NCI-H82 (cell line): ENCODE measurements at places on chromosomes 7 and 10.
A peak's percentile ranks its signal among the peaks of the same experiment; 100 is the strongest.

DNA sequence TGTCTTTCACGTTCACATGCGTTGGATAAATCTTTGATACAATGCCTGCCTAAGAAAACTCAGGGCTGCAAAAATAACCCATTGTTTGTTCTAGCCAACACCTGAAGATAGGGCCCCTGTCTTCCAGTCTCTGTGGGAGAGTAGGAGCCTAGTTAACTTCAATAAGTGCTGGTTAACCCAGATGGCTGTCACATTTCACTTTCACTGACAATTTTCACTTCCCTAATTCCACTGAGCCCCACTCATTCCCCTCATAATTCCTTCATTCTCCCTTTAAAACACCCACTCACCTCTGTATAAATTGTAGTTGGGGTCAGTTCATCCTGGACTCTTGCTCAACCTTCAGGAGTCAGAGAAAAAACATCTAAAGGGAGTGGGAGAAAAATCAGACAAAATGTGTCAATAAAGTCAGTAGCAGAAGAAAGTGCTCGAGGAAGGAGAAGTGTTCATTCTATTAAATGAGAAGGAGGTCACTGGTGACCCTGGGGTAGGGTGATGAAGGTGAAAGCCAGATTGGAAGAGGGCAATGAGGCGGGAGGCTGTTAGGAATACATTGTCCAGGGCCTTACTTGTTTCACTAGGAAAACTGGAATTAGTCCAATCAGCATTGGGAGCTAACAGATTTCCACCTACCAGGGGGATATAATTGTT is 51.2 kb upstream of the ABI1 start:
- DNase-seq: no peak

- DNase-seq: no peak
Measured at GRCh38 chr7:13910805-13911551, 78.5 kb downstream of the ETV1 start.

DNA sequence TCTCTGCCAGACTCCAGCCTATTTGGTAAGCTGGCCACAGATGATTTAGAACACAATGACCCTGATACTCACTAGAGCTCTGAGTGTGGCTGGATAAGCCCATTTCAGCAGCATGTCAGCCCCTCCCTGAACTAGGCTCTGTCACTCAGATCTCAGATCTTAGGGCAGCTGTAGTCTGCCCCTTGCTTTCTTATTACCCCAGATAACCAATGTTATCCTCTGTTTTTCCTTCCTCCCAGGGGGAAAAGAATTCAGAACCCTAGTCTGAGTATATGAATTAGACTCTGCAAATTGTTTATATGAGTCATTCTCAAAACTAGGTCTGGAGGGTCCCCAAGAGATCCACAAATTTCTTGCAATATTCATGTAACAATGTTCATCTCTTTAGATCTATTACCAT is 286.2 kb downstream of the KCNMA1 start:
- DNase-seq: peak; percentile 39

DNA sequence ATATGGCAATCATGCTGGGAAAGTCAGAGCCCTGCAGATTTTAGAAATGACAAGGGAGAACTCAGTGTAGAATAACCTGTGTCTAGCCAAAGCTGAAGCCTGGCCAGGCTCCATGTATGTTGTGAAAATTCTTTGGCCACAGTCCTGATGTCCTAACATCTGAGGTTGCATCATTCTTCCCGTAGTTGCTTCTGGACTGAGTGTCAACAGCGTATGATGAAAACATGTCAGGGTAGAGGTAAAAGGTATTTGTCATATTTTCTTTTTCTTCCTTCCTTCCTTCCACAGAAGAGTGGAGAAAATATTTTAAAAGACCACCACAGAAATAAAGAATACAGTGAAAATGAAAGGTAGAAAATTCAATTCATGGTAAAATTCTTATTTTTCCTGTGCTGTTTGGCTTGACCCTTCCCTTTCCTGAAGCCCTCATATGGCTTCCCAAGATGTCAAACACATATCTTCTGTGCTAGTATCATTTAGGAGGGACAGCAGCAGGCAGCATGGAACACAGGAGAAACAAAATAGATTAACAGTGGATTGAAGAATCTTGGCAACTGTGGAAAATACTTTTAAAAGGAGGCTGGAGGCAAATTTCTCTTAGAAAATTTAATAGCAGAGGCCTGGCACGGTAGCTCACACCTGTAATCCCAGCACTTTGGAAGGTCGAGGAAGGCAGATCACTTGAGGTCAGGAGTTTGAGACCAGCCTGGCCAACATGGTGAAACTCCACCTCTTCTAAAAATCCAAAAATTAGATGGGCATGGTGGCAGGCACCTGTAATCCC is 18.9 kb upstream of the NRBF2 start:
- no peak for DNase-seq

- DNase-seq: peak; percentile 20
Measured at GRCh38 chr7:113013761-113014449, 72.7 kb downstream of the GPR85 start.

GRCh38 chr7:139095194-139095659 is 14.3 kb downstream of the ZC3HAV1 start:
- no peak for DNase-seq
